Femur (tissue), 1 donor: ENCODE measurements at places on chromosomes 1 and 21.

DNA sequence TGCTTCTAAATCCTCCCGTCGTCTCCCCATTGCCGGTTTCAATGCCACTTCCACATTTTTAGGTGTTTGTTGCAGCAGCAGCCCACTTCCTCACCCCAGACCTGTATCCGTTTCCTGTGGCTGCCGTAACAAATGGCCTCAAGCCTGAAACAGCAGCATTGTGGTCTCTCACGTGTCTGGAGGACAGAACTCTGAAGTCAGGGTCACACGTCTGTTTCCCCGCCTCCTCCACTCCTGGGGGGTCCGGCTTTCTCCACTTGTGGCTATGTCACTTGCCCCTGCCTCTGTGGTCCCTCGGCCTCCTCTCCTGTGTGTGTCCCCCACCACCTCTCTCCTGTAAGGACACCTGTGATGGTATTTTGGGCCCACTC is 21.8 kb downstream of the TRPM2 start:
- peak; percentile 61 for DNase-seq

GRCh38 chr21:38351961-38352521 is 95.2 kb downstream of the KCNJ15 start:
- no peak for DNase-seq

GRCh38 chr1:192522673-192523072 is 52.9 kb upstream of the RGS1 start:
- DNase-seq: no peak

DNA sequence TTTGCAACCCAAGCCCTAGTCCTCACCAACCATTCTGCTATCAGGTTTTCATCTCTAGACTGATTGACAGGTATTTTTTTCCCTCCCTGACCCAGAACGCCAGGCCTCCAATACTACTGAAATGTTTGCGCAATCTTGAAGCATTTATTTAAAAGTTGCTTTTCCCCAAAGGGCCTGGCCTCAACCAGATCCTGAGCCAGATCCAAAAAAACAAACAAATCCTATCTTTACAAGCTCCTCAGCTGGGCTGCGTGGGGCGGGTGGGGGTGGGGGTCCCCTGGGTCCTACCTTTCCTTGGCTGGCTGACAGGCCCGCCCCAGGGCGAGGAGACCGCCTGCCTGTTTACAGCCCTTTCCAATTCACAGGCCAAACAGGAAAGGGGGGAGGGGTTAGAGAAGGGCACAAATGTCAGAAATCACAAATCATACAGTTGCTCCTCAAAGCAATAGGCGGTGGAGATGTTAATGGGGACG is 98.8 kb downstream of the FOXD2 start:
- no peak for DNase-seq
